Thymus (tissue), 14 donors: ENCODE measurements at places on chromosomes 6 and 20. TPM values are rescaled to one million over a fixed set of nuclear protein-coding genes. Genes with fewer than 3 reads are reported as not detected.

The SF3B5 gene
- 192 TPM for total RNA-seq

The SCUBE3 gene
- 0.09 TPM for total RNA-seq

The POPDC3 gene
- 0.33 TPM for total RNA-seq

The LST1 gene
- 134 TPM for total RNA-seq

The SH3BGRL2 gene
- total RNA-seq = 3.8 TPM

The NR2E1 gene
- total RNA-seq = 0.05 TPM

DNA sequence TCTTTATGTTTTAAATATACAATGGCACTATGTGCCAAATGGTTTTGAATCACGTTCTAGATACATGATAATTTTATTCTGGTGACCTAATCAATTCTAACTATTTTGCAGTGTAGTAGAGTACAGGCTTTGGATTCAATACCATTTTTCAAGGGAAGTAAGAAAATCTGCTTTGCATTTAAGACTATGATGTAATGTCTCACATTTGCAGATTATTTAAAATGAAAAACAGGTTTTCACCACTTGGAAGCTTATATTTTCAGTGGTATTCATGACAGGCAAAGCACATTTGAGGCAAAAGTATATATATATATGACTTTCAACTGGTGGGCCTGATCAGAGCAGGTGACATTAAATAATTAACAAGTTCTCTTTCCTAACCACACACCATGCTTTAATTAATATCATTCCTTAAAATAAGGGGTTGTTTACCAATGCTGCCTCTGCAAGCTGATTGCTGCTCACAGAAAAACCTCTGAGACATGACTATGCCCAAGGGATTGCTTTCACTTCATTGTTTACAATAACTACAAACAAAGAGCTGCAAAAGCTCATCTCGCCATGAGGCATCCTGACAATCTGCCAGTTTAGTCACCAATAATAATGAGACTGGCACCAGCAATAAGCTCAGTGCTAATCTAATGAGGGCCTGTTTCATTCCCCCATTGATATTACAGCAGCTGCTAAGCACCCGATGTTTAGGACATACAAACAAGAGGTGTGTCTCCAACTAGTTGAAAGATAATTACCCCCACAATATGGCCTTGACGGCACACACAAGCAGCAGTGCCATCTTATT is 1176.0 kb upstream of the GJE1 start:
- H3K4me1 ChIP-seq = no peaks in the 10 kb centered on the region
- no peaks in the 10 kb centered on the region for H3K27me3 ChIP-seq
- DNase-seq = no peak
- no peak overlapping the region for H3K27ac ChIP-seq
- no peaks in the 10 kb centered on the region for H3K36me3 ChIP-seq
- H3K4me3 ChIP-seq = no peak overlapping the region

GRCh38 chr6:102223942-102224341 is 830.4 kb downstream of the GRIK2 start:
- no peaks in the 10 kb centered on the region for H3K36me3 ChIP-seq
- H3K27me3 ChIP-seq = no peaks in the 10 kb centered on the region
- no peak for DNase-seq
- no peaks in the 10 kb centered on the region for H3K4me1 ChIP-seq
- H3K4me3 ChIP-seq = no peak overlapping the region

GRCh38 chr20:2051946-2052345 is 49.7 kb upstream of the STK35 start:
- no peak overlapping the region for H3K4me3 ChIP-seq
- H3K36me3 ChIP-seq = no peaks in the 10 kb centered on the region
- no peaks in the 10 kb centered on the region for H3K4me1 ChIP-seq
- no peak overlapping the region for H3K27ac ChIP-seq
- H3K27me3 ChIP-seq = no peaks in the 10 kb centered on the region

DNA sequence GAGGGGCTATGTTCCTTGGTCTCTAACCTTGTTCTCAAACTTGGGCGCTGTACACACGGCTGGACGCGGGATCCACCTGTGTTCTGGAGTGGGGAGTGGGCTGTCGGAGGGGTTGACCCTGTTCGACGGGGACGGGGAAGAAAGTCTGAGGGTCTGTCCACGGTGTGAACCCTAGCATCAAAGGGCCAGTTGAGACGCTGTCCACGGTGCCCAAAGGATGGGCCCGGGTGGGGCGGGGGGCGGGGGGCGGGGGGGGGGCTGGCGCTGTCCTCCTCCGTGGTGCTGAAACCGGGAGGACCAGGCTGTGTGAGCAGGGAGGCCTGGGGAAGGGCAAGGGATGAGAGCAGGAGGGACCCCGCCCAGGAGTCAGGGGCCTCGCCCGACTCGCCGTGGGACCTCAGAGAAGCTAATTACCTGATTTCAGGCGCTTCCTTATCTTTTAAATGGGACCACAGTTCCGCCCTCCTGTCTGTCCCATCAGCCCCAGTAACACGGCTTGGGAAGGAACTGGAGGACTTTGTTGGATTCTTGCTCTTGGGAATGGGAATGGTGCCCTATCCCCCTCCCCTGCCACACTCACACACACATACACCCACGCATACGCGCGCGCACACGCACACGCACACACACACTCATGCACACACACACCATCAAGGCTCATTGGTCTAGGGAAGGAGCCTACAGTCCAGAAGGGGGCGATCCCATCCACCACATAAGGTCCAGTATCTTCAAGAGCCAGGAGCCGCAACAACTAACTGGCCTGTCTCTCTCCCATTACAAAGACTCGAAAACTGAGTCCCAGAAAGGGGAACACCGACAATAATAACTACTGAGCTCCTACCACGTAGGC is 1.0 kb upstream of the VSTM2L start:
- H3K4me3 ChIP-seq = no peak overlapping the region
- no peak for DNase-seq
- H3K27ac ChIP-seq = no peak overlapping the region

DNA sequence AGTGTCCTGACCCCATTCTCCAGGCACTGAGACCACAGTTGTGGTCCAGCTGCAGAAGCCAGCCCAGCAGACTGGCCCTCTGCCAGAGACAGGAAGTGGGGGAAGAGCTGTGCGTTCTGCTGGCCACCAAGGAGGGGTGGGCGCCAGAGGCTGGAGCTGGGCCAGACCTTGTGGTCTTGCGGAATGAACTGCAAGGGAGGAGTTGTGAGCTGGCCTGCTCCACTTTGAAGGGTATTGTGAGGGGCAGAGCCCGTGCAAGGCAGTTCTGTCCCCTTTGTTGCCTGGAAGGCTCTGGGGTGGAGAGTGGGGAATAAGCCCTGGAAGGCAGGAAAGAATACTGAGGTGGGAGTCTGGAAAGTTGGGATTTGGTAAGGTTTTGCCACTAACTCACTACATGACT is 3.6 kb upstream of the MDFI start:
- H3K27me3 ChIP-seq = peaks cover 45% of the 10 kb centered on the region
- DNase-seq = no peak

DNA sequence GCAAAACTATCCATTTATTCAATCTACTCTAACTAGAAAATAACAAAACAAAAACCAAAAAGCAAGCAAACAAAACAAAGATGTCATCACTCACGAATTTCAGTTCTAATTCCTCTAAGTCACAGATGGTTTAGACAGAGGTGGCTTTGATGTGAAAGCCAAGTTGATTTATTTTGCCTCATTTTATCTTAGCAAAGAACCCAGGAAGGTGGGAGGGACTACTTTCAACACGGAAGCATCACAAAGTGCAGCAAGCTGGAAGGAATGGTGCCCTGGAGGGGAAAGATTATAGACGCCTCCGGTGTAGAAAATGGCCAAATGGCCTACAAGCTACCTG is 88.4 kb downstream of the LAMP5 start:
- H3K27ac ChIP-seq = no peak overlapping the region
- H3K36me3 ChIP-seq = no peaks in the 10 kb centered on the region
- no peaks in the 10 kb centered on the region for H3K4me1 ChIP-seq
- H3K4me3 ChIP-seq = no peak overlapping the region
- no peaks in the 10 kb centered on the region for H3K27me3 ChIP-seq
- no peak for DNase-seq

DNA sequence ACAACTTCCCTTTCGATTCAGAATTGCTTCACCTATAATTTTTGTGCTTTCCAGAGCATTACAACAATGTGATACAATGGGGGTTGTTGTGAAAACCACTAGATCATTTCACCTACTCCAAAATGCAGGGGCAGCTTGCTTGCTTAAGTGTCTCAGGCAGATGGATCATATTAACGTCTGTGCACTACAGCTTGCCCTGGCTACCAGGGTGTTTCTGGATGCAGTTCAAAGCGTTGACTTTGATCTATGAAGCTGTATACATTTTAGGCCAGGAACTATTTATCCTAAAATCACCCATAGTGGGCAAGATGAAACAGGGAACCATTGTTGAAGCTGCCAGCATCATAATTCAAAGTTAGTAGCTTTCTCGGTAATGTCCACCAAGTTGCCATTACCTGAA is 339.5 kb upstream of the HSF2 start:
- H3K27me3 ChIP-seq = no peaks in the 10 kb centered on the region
- no peaks in the 10 kb centered on the region for H3K4me1 ChIP-seq
- DNase-seq = no peak
- H3K36me3 ChIP-seq = no peaks in the 10 kb centered on the region
- H3K27ac ChIP-seq = no peak overlapping the region
